Trophoblast cell (in vitro differentiated cells and primary cell): ENCODE measurements at places on chromosomes 2 and 18.

DNA sequence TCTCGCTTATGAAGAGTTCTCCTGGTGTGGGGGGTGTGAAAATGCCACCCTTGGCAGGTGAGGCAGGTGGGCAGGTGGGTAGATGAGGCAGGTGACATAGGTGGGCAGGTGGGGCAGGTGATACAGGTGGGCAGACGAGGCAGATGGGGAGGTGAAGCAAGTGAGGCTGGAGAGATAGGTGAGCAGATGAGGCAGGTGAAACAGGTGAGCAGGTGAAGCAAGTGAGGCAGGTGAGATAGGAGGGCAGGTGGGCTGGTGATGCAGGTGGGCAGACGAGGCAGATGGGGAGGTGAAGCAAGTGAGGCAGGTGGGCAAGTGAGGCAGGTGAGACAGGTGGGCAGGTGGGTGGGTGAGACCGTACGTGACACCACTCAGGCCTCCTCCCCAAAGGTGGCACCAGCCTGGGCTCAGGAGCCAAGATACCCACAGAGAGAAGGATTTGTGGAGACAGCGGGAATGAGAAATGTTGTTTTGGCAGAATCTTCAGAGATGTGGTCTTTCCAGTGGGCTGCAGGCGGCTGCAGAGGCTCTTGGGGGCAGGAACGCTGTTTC, 232.3 kb upstream of the MYT1L start:
- H3K27ac ChIP-seq = no peak overlapping the region
- no peak for DNase-seq
- no peaks in the 10 kb centered on the region for H3K4me1 ChIP-seq
- H3K36me3 ChIP-seq = no peaks in the 10 kb centered on the region
- no peak overlapping the region for H3K4me3 ChIP-seq

GRCh38 chr2:60961457-60961856, 56.1 kb upstream of the PEX13 start:
- H3K36me3 ChIP-seq = no peaks in the 10 kb centered on the region
- no peak overlapping the region for H3K27ac ChIP-seq
- DNase-seq = peak; percentile 95
- no peaks in the 10 kb centered on the region for H3K27me3 ChIP-seq
- no peak overlapping the region for H3K4me3 ChIP-seq

GRCh38 chr2:70766357-70767078, 1.5 kb downstream of the ADD2 start:
- H3K4me1 ChIP-seq = peaks cover 11% of the 10 kb centered on the region
- no peak overlapping the region for H3K27ac ChIP-seq
- H3K27me3 ChIP-seq = peaks cover 19% of the 10 kb centered on the region
- DNase-seq = no peak
- no peaks in the 10 kb centered on the region for H3K36me3 ChIP-seq
- H3K4me3 ChIP-seq = no peak overlapping the region

DNA sequence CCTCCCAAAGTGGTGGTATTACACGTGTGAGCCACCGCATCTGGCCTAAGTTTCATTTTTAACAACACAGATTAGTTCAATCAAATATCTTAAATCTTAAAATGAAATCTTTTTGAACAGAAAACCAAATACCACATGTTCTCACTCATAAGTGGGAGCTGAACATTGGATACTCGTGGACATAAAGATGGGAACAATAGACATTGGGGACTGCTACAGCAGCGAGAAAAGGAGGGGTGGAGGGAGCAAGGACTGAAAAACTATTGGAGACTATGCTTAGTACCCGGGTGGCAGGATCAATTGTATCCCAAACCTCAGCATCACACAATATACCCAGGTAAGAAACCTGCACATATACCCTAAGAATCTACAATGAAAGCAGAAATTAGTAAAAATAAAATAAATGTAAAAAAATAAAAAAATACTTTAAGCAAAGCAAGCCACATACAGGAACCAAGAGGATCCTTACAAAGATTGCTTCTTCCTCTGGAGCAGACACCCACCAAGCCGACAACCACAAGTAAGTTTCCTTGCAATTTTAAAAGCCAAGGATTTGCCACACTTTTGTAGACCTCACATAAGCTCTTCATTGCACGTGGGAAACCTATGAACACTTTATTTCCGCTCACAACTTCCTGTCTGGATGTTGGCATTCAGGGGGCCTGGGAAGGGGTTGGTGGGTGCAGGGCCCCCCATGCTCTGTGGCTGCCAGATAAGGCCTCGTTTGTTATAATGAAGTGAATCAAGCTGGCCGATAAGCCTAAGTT, 147.9 kb downstream of the MYCN start:
- no peak for DNase-seq
- H3K4me1 ChIP-seq = no peaks in the 10 kb centered on the region
- no peaks in the 10 kb centered on the region for H3K36me3 ChIP-seq
- H3K27ac ChIP-seq = no peak overlapping the region
- H3K27me3 ChIP-seq = no peaks in the 10 kb centered on the region

GRCh38 chr2:28422908-28423741, 30.5 kb downstream of the FOSL2 start:
- no peak overlapping the region for H3K27ac ChIP-seq
- H3K36me3 ChIP-seq = peaks cover 2% of the 10 kb centered on the region
- H3K4me1 ChIP-seq = no peaks in the 10 kb centered on the region
- H3K4me3 ChIP-seq = no peak overlapping the region
- no peaks in the 10 kb centered on the region for H3K27me3 ChIP-seq

DNA sequence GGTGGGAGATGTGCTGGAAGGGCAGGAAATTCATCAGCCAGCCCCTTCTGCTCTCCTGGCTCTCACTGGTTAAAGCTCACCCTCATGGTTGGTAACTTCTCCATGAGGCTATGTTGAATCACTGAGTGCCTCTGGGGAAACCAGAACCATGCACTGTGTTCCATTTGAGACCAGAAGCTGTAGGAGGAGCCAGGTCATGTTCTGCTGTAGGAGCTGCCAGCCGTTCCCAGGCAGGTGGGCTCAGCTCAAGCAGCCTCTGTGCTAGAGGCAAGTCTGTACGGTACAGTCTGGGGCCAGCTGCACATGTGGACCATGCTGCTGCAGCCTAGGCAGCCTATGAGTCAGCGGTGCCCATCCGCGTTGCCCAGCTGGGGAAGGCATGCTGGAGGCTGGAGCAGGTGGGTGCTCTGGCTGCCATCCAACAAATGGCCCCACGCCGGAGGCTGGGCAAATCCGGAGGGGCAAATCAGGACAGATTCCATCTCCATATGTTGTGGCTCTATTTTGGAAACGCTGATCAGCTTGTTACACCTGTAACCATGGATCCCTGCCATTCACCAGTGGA, 22.0 kb upstream of the KCNF1 start:
- no peaks in the 10 kb centered on the region for H3K27me3 ChIP-seq
- H3K4me1 ChIP-seq = no peaks in the 10 kb centered on the region
- H3K36me3 ChIP-seq = no peaks in the 10 kb centered on the region

- DNase-seq = no peak
- no peak overlapping the region for H3K4me3 ChIP-seq
- H3K36me3 ChIP-seq = no peaks in the 10 kb centered on the region
- H3K27me3 ChIP-seq = no peaks in the 10 kb centered on the region
- H3K4me1 ChIP-seq = no peaks in the 10 kb centered on the region
- H3K27ac ChIP-seq = no peak overlapping the region
Observed at GRCh38 chr2:138267161-138267901, 234.2 kb upstream of the SPOPL start.

GRCh38 chr18:13375302-13376255, 157.0 kb downstream of the LDLRAD4 start:
- no peaks in the 10 kb centered on the region for H3K4me1 ChIP-seq
- H3K36me3 ChIP-seq = no peaks in the 10 kb centered on the region
- peak; percentile 49 for DNase-seq
- H3K27ac ChIP-seq = no peak overlapping the region
- H3K27me3 ChIP-seq = no peaks in the 10 kb centered on the region
- no peak overlapping the region for H3K4me3 ChIP-seq

- no peaks in the 10 kb centered on the region for H3K27me3 ChIP-seq
- no peak overlapping the region for H3K27ac ChIP-seq
- no peak overlapping the region for H3K4me3 ChIP-seq
- H3K4me1 ChIP-seq = no peaks in the 10 kb centered on the region
Observed at GRCh38 chr2:225735844-225736243, 336.3 kb downstream of the NYAP2 start.

DNA sequence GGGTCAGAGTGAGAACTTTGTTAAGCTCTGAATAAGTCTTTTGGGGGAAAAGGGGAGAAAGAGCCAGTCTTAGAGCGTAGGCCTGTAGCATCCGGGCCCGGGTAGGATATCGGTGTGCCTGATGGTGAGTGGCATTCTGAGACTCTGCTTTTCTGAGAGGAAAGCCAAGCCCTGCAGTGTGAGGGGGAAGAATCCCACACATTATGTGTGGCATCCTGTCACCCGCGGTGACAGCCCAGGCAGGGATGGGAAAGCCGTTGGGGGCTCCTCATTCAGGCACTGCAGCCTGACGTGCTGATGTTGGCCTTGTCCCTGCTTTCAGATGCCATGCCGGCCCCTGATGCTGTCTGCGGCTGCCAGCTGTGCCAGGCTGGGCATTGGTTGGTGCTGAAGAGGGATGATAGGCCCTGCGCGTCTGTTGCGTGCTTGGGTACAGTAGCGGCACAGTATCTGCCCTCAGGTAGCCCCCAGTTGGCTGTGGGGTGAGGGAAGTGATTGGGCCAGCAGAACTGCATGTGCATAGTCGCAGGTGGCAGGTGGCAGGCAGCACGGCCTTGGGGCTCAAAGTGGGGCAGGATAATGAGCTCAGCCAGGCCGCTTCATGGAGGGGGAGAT, 37.6 kb downstream of the GLI2 start:
- H3K27ac ChIP-seq = no peak overlapping the region
- H3K27me3 ChIP-seq = no peaks in the 10 kb centered on the region
- no peak overlapping the region for H3K4me3 ChIP-seq

DNA sequence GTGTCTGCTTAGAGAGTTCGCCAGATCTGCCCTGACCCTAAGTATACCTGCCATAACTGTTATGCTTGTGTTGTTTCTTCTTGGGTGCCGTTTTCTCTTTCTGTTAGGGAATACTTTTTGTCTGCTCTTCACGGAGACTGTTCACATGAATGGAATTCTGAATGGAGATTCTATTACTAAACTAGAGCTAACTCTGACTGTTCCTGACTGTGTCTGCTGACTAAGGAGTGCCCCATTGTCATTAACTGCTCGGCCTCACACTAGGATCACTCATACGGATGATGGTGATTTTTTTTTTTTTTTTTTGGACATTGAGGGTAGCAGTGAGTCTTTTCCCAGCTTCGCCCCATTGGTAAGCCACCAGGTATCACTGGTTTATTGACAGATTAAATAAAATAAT, 104.8 kb upstream of the SLC8A1 start:
- no peaks in the 10 kb centered on the region for H3K27me3 ChIP-seq
- H3K27ac ChIP-seq = no peak overlapping the region
- no peaks in the 10 kb centered on the region for H3K36me3 ChIP-seq
- no peaks in the 10 kb centered on the region for H3K4me1 ChIP-seq
- H3K4me3 ChIP-seq = no peak overlapping the region
- no peak for DNase-seq

DNA sequence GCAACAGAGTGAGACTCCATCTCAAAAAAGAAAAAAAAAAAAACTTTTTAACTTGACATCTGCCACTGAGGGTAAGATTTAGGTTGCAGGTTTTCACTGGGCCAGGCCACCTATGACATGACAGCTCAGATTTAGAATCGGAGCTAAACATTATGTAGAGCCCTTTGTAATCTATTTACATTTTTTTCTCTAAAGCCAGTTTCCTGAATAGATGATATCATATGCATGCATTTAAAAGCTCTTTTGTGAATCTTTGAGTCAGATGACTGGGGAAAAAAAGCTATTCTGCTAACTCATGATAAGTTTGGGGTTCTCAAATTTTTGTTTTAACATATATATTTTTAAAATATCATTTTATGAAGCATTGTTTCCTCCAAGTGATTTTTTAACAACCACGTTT, 21.3 kb downstream of the PRKAG3 start:
- DNase-seq = no peak
- peaks cover 3% of the 10 kb centered on the region for H3K4me1 ChIP-seq
- H3K27me3 ChIP-seq = no peaks in the 10 kb centered on the region
- H3K4me3 ChIP-seq = no peak overlapping the region
- no peaks in the 10 kb centered on the region for H3K36me3 ChIP-seq

GRCh38 chr2:38620282-38620977, 17.7 kb upstream of the HNRNPLL start:
- peak; percentile 15 for DNase-seq
- no peaks in the 10 kb centered on the region for H3K27me3 ChIP-seq
- no peaks in the 10 kb centered on the region for H3K4me1 ChIP-seq
- H3K36me3 ChIP-seq = no peaks in the 10 kb centered on the region
- H3K4me3 ChIP-seq = no peak overlapping the region
- no peak overlapping the region for H3K27ac ChIP-seq

DNA sequence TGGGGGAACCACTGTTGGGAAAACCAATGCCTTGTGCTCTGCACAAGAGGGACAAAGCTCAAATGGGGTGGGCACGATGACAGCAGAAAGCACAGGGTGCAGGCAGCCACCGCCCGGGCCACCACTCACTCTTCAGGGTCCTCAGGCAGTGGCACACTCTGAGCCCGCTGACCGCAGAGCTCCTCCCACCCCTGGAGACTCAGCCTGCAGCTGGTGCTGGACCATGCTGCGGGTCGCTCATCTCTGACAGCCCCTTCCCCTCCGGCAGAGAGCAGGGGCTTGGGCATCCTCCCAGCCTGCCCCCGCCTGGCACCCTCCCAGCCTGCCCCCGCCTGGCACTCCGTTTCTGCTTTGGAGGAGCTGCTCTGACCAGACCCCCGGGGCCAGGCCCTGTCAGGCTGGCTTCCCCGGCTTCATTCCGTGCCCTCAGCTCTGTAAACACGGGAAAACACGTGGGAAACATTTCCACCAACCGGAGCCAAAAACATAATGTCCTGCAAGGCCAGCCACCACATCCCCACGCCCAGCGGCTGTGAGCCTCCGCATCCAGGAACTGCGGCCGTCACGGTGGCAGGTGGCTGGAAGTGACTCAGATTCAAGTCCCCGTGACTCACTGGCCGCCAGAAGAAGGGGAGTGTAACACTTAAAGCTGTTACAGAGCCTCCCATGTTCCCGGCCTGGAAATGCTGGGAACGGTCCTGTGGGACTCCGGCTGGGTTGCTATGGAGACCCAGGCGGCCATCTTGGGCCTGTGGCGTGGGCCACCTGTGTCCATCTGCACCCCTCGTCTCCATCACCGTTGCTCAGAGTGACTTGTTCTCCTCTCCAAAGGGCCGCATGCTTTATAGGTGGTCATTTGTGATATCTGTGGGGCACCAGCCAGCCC, 6.8 kb upstream of the SNED1 start:
- no peaks in the 10 kb centered on the region for H3K27me3 ChIP-seq
- no peak overlapping the region for H3K27ac ChIP-seq
- H3K4me1 ChIP-seq = no peaks in the 10 kb centered on the region
- no peaks in the 10 kb centered on the region for H3K36me3 ChIP-seq
- DNase-seq = peak; percentile 75
- no peak overlapping the region for H3K4me3 ChIP-seq

- H3K27me3 ChIP-seq = no peaks in the 10 kb centered on the region
- H3K4me3 ChIP-seq = no peak overlapping the region
- H3K36me3 ChIP-seq = no peaks in the 10 kb centered on the region
- no peaks in the 10 kb centered on the region for H3K4me1 ChIP-seq
- H3K27ac ChIP-seq = no peak overlapping the region
Observed at GRCh38 chr2:70698847-70699246, 69.2 kb downstream of the ADD2 start.
